RPMI8226 (cell line): ENCODE measurements at places on chromosomes 5 and 9.
A peak's percentile ranks its signal among the peaks of the same experiment; 100 is the strongest.

DNA sequence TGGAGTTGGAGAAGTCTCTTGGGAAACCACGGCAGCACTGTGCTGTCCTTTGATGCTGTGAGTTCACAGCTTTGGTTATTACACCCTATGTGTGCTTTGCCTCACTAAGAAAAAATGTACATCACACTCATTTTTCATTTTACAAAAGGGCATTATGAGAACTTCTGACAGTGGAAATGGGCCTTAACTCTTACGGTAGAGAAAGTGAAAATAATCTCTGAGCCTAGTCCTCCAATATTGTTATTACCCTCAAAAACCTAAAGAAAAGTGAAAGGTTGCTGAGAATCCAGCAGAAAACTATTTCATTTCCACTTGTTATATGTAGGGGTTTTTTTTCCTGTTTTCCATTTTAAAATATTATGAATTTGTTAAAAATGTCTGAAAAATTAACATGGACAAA, 8.2 kb upstream of the OR13D1 start:
- DNase-seq, result no peak

DNA sequence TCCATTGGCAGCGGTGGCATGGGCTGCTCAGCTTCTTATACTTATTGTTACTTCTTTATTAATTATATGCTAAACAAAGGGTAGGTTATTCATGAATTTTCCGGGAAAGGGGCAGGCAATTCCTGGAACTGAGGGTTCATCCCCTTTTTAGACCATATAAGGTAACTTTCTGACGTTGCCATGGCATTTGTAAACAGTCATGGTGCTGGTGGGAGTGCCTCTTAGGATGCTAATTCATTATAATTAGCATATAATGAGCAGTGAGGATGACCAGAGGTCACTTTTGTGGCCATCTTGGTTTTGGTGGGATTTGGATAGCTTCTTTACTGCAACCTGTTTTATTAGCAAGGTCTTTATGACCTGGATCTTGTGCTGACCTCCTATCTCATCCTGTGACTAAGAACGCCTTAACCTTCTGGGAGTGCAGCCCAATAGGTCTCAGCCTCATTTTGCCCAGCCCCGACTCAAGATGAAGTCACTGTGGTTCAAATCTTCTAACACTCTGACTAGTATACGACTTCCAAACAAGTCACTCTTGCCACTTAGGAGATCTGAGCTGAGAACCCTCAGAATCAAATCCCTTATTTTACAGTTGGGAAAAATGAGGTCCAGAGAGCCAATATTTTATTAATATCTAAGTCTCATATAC, 237.5 kb downstream of the TRIM32 start:
- no peak for DNase-seq

DNA sequence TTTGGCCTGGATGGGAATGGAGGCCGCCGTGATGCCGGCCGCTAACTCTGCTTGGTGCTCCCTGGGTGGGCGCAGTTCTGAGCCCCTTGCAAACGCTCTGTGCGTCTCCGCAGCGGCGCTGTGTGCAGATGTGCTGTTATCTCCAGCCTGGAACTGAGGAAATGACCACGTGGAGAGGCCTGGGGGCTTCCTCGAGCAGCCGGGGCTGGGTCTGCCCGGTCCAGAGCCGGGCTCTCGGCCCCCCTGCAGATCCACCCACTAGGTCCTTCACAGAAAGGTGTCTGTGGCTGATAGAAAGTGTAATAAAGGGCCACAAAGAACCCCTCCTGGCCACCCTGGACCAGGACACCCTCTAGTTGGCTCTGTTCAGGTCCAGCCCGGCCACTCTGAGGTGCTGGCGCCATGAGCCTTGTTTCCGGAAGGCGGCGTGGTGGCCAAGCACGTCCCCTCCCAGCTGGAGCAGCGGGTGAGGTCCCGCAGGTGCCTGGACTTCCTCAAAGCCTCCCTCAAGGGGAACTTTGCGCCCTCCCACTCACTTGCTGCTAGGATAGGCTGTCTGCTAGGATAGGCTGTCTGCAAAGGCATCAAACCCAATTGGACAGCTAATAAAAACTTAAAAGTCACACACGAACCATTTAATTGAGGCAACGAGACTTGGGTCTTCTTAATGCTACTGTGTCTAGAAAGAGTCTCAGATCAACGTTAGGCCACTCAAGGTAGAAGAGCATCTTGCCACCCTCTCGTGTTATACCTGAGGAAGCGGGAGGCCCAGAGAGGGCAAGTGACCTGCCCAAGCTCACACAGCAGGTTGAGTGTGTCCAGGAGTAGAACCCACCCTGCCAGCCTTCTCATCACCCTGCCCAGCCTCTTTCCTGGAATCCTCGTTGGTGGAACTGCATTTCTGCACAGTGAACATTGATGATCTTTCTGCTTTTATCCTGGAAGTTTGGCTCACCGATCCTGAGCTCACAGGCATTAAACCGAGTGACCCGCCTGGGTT, 109.3 kb upstream of the FCN2 start:
- peak; percentile 22 for DNase-seq

DNA sequence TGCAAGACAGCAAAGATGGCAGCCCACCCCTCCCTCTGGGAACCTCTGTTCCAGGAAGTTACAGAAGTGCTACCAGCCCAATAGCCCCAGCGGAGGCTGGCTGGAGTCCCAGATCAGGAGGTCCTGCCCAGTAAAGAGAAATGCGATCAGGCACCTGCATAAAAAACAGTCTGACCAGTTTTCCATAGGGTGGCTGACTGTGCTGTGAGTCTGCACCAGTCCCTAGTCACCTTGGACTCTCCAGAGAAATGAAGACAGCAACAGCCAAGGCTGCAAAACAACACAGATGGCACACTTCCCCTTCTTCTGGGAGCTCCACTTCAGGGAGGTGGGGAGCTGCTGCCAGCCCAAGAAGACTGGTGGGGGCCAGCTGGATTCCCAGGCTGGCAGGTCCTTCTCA, 265.5 kb upstream of the PCSK5 start:
- DNase-seq, result no peak

- DNase-seq, result no peak
These were observed 32.8 kb upstream of the PUM3 start for GRCh38 chr9:2876726-2877125.

DNA sequence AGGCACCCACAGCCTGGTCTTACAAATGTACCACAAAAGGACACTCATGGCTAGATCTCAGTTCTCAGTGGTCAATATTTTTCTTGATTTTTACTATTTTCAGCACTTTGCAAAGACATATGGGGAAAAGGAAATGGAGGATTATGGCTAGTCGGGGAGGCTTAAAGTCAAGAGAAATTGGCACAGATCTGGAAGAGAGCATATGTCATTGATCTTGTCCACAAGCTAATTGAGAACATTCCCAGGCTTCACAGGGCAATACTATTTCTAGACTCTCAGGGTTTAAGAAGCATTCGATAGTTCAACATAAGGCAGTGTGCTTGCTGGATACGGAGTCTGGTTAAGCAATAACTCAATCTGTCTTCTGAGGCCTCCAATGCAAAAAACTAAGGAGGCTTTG, 285.8 kb downstream of the ZNF608 start:
- no peak for DNase-seq

DNA sequence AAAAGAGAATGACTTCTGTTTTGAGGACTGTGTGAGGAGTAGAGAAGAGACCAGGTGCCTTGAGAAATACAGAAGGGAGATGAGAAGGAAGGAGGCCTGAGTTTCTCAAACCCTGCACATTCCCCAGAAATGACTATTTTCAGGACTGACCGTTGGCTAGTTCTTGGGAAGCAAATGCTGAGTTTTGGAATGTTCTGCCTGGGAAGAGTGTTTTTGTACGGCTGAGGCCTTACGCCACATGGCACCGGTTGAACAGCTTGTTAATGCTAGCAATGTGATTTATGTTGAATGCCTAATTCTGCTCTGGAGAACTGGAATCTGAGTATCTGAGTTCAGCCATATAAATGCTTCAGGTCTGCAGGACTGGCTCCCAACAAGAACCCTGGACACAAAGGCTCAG, 152.7 kb upstream of the ADAMTS16 start:
- no peak for DNase-seq

DNA sequence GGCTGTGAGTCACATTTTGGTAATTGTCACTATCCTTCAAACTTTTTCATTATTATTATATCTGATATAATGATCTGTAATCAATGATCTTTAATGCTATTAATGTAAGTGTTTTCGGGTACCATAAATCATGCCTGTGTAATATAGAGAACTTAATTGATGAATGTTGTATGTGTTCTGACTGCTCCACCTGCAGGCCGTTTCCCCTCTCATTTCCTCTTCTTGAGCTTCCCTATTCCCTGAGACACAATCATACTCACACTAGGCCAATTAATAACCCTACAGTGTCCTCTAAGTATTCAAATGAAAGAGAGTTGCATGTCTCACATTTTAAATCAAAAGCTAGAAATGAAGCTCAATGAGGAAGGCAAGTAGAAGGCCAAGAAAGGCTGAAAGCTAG, 420.9 kb upstream of the SGCD start:
- DNase-seq, result no peak

DNA sequence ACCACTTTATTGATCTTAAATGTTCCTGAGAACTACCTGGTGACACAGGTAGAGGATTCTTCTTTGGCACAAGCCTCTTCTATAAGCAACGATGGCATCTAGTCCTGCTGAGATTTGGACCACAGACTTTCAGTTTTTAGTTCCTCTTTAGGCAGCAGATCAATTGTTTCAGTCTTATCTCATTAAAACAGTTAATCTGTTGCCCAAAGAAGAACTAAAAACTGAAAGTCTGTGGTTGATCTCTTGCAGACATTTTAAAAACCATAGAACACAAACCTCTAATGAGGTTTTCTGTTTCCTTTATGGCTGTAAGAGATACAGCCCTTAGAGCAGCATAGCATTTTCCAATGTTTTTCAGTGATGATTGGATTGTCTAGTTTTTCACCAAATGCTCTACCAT, 480.9 kb downstream of the MTRR start:
- DNase-seq, result no peak

DNA sequence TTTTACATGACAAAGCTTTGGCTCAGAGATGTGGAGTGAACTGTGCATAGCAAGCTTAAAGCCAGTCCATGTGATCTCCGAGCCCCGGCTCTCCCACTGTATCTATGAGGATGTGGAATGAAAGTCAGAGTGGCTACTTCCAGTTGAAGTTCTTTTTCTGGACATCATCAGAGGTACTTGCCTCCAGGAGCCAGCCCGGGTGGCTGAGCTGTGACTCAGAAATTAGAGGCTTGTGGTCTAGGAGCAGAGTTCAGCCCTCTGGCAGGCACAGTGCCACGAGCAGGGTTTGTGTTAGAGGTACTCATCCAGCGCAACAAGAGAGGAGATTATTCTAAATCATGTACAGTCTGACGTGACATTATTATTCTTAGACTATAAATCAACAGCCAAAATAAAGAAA, 322.5 kb downstream of the CDK5RAP2 start:
- no peak for DNase-seq

- no peak for DNase-seq
These were observed 557.3 kb downstream of the RAB3C start for GRCh38 chr5:59140133-59140532.

DNA sequence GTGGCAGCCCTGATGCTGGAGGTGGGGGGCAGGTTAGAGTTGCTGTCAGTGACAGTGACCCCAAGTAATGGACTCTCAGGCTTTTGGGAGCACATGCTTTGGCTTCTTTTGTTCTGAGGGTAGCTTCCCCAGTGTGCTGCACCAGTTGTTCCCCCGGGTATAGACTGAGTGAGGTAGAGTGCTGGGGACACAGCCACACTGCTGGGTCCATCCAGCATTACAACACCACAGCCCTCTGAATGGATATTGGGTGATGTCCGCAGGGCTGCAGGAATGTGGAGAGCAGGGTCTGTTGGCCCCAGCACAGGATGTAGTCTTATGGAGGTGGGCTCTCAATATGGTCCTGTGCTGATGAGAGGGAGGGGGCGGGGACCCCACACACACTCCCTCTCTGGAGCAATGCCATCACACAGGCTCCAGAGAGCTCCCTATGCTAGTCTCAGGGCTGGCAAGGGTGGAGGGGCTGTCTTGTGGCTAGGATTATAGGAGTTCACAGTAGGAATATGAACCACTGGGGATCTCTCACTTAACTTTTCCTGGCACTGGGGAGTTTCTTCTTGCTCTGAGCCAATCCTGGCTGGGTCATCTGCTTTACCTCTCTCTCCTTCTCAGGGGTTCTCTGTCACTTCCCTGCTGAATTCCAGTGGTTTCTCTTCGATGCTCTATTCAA, 20.7 kb downstream of the OSMR start:
- DNase-seq, result no peak

DNA sequence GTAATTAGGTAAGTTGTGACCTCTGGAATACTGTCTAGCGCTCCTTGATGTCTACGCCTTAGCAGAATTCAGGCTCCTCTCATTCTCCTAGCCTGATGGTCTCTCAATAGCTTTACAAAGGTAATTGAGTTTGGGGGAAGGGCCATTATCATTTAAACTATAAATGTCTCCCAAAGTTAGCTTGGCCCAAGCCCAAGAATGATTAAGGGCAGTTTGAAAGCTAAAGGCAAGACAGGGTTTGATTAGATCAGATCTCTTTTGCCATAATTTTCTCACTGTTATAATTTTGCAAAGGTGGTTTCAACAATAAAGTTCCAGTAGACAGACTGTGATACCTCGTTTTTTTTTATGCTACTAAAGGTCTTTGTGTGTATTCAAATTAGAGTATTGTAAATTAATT, 3.7 kb upstream of the SLC30A5 start:
- no peak for DNase-seq

GRCh38 chr9:4287386-4287785, 12.5 kb downstream of the GLIS3 start:
- DNase-seq, result no peak

DNA sequence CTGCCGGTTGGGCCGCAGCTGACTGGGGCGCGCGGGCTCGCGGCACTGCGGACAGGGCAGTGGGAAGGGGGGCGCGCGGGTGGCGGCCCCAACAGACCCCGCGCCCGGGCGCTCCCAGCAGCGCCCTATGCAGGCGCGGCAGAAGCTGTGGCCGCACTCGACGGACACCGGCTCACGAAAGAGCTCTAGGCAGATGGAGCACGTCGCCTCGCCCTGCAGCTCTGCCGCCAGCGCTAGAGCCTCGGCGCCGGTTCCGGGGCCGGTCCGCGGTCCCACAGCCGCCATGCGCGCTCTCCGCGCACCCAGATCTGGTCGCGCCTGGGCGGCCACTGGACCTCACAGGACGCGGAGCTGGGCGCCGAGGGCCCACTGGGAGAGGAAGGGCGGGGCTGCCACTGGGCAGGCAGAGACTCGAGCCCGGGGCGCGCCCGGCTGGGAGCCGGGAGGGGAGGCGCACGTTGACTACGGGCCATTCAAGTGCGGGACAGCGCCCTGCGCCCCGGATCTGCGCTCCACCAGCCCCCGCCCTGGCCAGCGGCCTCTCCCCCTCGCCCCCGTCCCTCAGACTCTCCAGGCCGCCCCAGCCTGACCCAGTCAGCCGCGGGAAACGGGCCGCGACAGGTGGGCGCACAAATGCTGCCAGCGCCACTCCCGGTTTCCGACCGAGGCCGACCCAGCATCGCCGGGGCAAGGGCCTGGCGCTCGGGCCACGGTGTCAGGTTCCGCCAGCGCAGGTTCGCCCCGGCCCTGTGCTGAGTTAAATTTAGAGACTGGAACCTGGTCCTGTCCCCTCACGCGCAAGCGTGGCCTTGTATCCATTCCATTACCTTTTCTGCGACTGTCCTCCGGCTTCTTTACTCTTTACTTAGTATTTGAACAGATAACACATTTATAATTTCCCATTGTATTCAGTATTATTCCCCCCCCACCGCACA, at the start of gene TRIM7:
TSS of gene TRIM7 (minus strand) at position 371 of the 935 bp plus-strand sequence. CDS start at position 285, 86 bp downstream.
- DNase-seq, result peak; percentile 63

GRCh38 chr5:180251141-180251540, 40.7 kb downstream of the MAPK9 start:
- no peak for DNase-seq
